Heart right ventricle (tissue), 16 donors: ENCODE measurements at places on chromosomes 1 and 21. TPM values are rescaled to one million over a fixed set of nuclear protein-coding genes. Genes with fewer than 3 reads are reported as not detected.
A peak's percentile ranks its signal among the peaks of the same experiment; 100 is the strongest.

DNA sequence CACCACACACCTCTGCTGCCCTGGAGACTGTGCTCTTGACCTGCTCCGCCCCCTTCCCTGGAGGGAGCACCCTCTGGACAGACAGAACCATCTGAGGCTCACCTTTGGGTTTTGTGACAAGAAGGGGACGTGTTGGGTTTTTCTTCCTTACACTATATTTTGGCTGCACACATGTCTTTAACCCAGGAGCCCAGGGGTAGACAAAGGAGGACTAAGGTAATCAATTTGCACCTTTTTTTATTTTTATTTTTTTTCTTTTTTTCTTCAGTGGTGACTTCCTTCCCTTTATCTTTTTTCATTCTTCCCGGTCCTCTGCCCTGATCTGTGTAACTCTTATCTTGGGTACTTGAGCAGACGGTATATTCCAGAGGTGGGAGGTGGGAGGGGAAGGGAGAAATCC, 8.5 kb upstream of the TXLNA start:
- DNase-seq, result no peak

SPRR1A gene
- polyA plus RNA-seq, result not detected

GRCh38 chr1:109993885-109994284, 9.3 kb downstream of the AHCYL1 start:
- DNase-seq, result no peak

- DNase-seq, result no peak
Observed at GRCh38 chr1:9321480-9321849, 28.8 kb downstream of the SPSB1 start.

DNA sequence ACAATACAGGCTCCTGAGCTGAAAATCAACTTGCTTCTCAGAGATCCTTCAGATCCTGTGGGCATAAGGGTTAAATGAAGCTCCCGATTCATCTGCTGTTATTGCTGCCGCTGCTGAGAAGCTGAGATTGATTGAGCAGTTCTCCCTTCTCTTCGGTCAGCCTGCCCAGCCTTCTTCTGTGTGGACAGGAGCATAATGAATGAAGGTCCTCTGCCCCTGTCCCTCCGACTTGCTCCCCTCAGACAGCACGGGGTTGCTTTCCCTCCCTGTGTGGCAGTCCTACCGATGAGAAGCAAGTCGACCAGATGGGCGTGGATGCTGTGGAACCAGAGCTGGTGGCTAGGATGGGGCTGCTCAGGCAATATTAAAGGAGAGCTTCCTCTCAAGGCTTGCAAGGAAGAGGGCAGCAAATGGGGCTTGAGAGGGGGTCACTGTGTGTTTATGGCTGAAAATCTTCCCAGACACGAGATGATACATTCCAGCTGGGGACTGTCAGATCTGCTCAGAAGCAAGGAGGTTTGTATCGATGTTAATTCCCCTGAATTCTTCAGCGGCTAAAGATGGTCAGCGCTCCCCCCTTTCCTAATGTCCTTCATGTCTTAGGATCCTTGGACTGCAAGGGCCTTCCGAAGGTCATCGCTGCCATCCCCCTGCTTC, 63.9 kb upstream of the GOLT1A start:
- DNase-seq, result no peak

PAPPA2 gene
- polyA plus RNA-seq, result 0.07 TPM

PGLYRP3 gene
- polyA plus RNA-seq, result not detected

IGSF3 gene
- 4.0 TPM for polyA plus RNA-seq

- peak; percentile 62 for DNase-seq
Observed at GRCh38 chr1:58898739-58899586, 115.1 kb upstream of the JUN start.

GRCh38 chr1:147721716-147722115, 38.7 kb downstream of the GJA5 start:
- DNase-seq, result no peak

- DNase-seq, result no peak
Observed at GRCh38 chr1:22174446-22175220, 31.7 kb upstream of the WNT4 start.

- no peak for DNase-seq
Observed at GRCh38 chr1:156113282-156113950, 1.1 kb upstream of the LMNA start.

GRCh38 chr1:29259802-29260441, 23.6 kb downstream of the PTPRU start:
- DNase-seq, result peak; percentile 71

DNA sequence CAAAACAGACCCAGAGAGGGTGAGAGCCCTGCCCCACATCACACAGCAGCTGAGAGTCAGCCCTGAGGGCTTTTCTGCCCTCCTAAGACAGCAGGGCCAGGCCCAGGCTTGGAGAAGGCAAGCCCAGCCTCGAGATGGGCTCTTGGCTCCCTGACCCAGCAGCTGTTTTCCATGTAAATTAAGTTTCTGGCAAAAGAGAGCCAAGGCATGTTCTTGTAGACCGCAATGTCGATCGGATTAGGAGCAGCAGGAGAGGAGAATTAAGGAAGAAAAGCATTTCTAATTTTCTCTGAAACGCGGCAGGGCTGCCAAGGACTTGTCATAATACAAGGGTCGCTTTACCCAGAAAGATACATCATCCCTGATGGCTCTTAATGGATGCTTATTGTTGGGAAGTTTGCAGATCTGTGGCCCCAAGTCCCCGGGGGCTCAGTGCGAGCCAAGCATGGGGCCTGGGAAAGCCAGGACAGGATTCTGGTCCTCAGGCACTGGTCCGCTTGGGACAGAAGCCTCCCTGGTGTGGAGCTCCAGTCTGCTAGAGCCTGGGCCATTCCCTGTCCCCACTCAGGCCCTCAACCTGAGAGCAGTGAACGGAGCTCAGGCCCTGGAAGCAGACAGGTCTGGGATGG, 62.8 kb downstream of the DMRTB1 start:
- DNase-seq, result no peak

- no peak for DNase-seq
Observed at GRCh38 chr1:13818926-13819325, 118.9 kb downstream of the PRDM2 start.

DNA sequence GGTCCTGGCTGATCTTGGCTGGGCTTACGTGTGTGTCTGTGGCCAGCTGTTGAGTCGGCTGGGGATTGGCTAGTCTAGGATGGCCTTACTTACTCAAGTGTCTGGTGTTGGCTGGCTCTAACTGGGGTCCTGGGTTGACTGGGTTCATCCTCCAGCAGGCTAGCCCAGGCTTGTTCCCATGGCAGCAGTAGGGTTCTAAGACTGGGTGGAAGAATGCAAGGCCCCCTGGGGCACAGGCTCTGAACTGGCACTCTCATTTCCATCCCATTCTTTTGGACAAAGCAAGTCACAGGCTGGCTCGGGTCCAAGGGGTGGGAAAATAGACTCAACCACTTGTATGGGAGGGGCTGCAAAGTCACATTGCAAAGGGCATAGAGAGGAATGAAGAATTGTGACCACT, 7.9 kb upstream of the OPRD1 start:
- DNase-seq, result no peak

DNA sequence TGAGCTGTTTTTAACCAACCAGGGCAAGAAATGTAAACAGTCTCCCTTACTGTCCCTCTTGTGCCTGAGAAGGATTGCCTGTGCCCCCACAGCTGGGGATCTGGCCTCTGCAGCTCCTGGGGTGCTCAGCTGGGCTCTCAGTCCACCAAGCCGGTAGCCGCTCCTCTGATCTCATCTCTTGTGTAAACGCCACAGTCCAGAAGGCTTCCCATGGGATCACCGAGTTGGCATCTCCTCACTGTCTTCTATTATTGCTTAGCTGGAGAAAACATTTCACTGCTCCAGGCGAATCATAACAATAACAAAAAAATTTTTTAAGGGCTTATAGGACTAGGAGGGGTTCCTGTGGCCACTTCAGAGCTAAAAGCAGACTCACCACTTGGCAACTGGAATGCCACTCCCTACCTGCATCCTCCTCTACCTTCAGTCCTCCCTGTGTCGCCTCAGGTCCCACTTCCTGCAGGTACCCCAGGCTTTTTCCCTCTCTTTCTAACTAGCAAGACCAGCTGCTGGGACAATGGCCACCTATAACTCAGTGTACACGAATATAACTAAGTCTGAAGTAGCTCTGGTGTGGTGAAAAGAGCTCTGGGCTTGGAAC, 75.8 kb downstream of the ATP1A1 start:
- DNase-seq, result no peak

GRCh38 chr1:7425771-7426170, 345.3 kb upstream of the VAMP3 start:
- DNase-seq, result no peak

SPRR3 gene
- polyA plus RNA-seq, result 2.6 TPM

DNA sequence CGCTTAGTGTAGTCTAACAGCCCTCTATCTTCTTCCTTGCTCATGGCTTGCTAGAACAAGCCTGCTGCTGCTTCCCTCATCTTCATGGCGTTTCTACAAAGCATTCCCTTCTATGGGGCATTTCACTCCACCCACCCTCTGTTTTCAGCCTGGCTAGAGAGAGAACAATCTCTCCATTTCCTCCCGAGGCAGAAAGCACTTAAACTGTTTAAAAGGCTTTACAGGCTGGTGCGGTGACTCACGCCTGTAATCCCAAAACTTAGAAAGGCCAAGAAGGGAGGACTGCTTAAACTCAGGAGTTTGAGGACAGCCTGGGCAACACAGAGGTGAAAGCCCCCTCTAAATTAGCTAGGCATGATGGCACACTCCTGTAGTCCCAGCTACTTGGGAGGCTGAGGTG, 17.8 kb downstream of the ORC1 start:
- DNase-seq, result no peak

- DNase-seq, result no peak
Observed at GRCh38 chr1:219092206-219092605, 81.5 kb upstream of the LYPLAL1 start.

GRCh38 chr1:22418933-22419382, 32.7 kb upstream of the ZBTB40 start:
- no peak for DNase-seq

EMC1 gene
- polyA plus RNA-seq, result 15.7 TPM

DNA sequence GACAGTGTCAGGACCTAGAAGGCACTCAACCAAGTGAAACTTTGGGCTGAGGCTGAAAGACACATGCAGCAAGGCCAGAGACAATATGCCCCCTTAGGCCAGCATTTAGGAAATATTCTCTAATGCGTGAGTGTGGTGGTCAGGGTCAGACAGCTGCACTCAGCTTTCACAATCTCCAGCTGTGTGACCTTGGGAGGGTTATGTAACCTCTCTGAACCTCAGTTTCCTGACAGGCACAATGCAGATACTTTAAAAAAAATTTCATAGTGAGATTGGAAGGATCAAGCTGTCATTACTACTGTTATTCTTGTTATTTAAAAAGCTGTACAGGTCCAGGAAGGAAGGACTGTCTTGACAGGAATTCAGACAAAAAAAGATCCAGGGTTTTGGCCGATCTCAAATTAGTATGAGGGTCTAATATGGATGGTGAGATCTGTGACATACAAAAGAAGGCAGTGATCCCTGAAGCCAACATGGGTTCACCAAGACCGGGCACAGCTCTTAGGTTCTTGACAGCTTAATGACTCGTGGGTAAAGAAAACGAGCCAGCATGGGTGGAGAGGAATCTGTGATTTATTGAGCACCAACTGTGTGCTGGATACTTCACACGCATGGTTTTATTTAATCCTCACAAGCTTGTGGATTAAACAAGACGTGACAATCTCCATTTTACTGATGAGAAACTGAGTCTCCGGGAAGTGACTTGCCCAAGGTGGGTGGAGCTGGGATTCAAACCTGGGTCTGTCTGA, 54.6 kb upstream of the POU3F1 start:
- no peak for DNase-seq
